ENCODE measurements at places on chromosomes 3 and 15. TPM values are rescaled to one million over a fixed set of nuclear protein-coding genes. Genes with fewer than 3 reads are reported as not detected.

DNA sequence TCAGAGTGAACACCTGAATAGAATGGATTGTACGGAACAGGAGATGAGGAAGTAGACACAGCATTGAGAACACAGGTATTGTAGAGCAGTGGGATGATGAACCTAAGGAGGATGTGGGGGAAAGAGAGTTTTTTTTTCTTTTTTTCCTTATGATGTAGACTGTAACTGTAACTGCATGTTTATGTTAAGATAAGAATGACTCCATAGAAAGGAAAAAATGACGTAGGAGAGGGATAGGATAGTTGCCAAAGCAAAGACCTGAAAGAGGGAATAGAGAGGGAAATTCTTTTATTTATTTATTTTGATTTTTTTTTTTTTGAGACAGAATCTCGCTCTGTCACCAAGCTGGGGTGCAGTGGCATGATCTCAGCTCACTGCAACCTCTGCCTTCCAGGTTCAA is 33.2 kb downstream of the APH1B start:
- DNase-seq: no peak
- no peak overlapping the region for H3K4me3 ChIP-seq
- no peaks in the 10 kb centered on the region for H3K36me3 ChIP-seq
- H3K27me3 ChIP-seq: peaks cover 6% of the 10 kb centered on the region

- no peaks in the 10 kb centered on the region for H3K27me3 ChIP-seq
- no peak overlapping the region for H3K27ac ChIP-seq
- peaks cover 22% of the 10 kb centered on the region for H3K36me3 ChIP-seq
- peaks cover 13% of the 10 kb centered on the region for H3K4me1 ChIP-seq
- H3K4me3 ChIP-seq: no peak overlapping the region
Observed at GRCh38 chr15:89101302-89102193, 13.3 kb downstream of the ABHD2 start.

- peaks cover 1% of the 10 kb centered on the region for H3K27me3 ChIP-seq
- peak overlapping the region; percentile 73 for H3K27ac ChIP-seq
- H3K4me3 ChIP-seq: peak overlapping the region; percentile 56
- no peak for DNase-seq
Observed at GRCh38 chr3:16849795-16850194, 35.0 kb upstream of the PLCL2 start.

Gene FANCD2OS
- not detected for total RNA-seq

Gene GRK7
- total RNA-seq: not detected

Data from activated CD4-positive, alpha-beta T cell treated with anti-CD3 and anti-CD28 coated beads, Interleukin-2, amount 10 ng/mL, durations not matched to agents 7 days and 5 days (primary cell).